A549 (cell line): ENCODE measurements at places on chromosomes 3 and 15.
A peak's percentile ranks its signal among the peaks of the same experiment; 100 is the strongest.

DNA sequence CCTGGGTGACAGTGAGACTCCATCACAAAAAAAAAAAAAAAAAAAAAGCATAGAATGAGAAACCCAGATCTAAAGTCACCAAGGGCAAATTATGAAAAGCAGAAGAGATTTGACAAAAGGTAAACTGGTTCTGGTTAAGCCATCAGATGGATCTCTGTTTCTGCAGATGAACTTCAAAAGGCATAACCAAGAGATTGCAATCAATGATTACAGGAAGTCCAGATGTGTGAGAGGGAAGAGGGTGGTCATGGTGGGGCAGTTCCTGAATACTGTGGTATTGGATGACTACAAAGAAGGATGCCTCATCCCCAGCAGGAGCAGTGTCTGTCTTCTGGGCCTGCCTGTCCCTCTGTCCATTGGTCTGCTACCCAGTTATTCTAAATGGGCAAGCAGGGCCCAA lies 3.8 kb downstream of the P4HTM start:
- DNase-seq, result no peak

DNA sequence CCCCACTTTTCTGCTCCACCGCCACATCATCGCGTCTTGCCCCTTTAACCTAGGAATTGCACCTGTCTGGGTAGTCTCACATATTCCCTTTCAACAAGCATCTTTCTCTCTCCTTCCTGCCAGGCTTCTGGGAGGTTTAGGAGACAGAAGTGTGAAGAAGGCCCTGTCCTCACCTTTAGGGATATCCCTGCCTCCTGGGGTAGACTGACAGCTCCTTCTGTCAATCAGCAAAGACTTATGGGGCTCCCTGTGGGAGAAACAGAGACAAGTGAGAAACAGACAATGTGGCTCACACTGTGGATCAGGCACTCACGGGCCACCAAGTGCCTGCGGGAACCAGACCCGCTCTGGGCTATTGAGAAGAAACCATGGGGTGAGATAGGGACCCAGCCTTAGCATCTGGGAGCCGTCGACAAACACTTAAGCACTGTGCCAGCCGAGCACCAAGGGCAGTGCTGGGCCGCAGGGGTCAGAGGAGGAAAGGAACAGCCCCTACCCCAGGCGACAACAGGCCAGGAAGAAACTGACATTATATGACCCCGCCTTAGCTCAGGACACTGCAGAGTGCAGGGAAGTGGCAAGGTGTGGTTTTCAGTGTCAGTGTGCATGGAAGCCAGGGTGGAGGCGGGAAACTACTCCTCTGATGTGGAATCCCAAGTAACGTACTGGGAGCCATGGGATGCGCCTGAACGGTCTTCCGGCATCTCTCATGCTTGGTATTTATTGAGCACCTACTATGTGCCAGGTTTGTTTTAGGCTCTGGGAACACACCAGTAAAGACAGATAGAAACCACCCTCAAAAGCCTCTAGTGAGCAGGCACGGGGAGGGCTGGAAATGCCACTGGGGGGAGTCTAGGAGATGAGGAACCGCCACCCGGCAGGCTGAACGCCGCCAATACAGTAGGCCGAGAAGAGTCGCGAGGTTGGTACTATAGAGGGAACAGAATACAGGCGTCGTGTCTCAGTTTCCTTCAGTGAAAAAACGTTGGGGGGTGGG lies 1.8 kb downstream of the EFCC1 start:
- DNase-seq, result no peak

GRCh38 chr3:83248454-83248853 lies 1487.0 kb upstream of the GBE1 start:
- DNase-seq, result no peak

GRCh38 chr3:6354653-6355052 lies 506.3 kb upstream of the GRM7 start:
- DNase-seq, result no peak

GRCh38 chr3:188279502-188280335 lies 125.8 kb downstream of the LPP start:
- DNase-seq, result no peak

DNA sequence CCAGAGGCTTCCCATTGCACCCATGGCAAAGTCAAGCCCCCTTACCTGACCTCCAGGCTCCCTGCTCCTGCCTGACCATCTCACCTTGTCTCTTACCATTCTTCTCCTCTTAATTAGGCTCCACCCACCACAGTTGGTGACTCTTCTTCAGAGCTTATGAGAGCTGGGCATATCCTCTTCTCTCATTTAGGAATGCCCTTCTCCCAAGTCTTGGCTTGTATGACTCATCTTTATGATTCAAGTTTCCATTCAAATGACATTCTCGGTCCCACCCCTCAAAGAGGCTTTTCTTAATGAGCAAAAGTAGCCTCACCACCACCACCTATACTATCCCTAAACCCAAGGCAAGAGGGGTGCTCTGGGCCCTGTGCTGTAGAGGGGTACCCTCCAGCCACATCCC lies 55.3 kb upstream of the NUDT16 start:
- no peak for DNase-seq

DNA sequence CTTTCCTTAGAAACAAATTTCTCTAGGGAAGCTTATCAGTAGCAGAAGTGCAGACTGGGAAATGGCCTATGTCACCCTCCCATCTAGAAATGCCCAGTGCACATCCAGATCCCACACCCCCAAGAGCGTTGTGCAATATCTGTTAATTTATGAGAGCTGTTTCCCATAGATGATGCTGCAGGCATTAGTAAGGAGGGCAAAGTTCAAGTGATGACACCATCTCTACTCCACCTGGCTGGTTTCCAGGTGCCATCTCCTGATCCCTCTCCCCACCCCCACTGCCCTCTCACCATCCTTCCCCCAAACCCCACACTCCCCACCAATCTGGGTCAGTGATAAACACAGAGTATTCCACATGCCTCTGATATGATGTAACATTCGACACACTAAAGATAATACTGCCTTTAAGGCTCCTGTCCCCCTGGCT lies 39.4 kb downstream of the AGTR1 start:
- DNase-seq, result no peak

DNA sequence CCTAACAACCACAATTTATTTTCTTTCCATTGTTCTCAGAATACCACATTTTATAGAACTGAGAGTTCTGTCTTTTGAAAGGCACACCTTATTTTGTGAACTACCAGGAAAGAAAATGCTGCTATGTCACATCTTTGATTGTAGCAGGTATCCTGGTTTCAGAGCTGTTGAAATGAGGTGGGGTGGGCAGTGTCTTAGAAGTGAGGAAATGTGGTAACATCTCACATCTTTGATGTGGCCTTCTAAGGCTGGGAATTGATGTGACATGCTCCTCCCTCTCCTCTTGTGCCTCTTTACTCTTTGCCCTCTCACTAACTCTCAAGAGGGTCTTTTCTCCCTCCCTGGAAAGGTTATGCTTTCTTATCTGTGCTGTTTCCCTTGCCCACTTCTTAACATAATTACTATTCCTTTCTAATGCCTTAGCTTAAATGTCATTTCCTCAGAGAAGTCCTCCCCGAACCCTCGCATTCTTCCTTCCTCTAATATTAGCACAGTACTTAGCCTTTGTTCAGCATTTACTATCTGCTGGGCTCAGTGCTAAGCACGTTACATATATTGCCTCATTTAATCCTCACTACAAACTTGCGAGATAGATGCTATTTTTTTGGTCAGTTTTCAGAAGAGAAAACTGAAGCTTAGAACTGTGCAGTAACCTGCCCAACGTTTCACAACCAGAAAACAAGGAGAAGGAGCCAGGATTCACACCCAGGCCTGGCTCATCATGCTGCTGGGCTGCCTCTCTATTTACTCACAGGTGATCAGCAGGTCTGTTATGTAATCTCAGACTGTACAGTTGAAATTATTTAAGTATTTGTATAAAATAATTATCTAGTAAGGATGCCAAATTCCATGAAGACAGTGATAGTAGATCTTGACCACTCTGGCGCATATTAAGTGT lies 24.0 kb upstream of the SPTSSB start:
- no peak for DNase-seq

DNA sequence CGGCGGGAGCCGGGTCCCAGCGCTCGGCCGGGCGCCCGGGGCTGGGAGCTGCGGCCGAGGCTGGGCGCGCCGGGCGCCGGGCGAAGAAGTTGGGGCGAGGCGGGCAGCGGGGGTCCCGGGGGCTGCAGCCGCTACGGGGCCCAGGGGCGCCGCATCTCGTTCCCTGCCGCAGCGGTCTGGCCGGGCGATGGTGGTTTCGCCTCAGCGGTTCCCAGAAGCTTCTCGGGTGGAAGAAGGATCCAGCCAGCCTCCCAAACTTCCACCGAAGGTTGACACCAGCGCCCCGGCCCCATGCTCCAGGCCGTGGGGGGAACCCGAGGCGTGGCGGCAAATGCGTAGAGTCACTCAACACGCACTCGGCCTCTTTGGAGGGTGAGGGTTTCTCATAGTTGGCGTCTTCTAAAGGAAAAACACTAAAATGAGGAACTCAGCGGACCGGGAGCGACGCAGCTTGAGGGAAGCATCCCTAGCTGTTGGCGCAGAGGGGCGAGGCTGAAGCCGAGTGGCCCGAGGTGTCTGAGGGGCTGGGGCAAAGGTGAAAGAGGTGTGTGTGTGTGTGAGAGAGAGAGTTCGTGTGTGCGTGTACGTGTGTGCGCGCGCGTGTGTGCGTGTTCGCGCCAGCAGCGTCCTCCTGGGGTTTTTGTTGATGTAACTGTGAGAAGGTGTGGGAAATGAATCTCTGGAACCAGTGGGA lies 940 bp downstream of the BOC start:
- DNase-seq, result peak; percentile 10

- no peak for DNase-seq
These were observed 62.7 kb downstream of the KLHL6 start for GRCh38 chr3:183492849-183493179.

- no peak for DNase-seq
These were observed 54.2 kb downstream of the MEIS2 start for GRCh38 chr15:37045859-37046740.

DNA sequence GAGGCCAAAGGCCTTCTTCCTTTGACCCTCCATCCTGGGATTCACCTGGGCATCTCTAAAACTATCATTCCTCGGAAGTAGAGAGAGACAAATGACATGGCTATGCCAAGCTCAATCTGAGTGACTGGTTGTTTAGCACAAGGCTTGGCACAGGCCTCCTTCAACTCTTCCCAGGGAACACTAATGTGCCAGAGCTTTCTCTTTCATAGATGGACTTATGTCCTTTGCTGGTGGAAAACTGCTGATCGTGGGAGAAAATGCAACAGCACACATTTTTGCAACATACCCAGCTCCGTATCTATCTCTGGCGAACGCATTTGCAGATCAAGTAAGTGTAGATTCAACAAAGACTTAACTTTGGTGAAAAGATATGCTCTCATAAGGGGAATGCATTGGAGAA lies 36.5 kb downstream of the AQP9 start:
- DNase-seq, result no peak

GRCh38 chr3:56753206-56753820 lies 48.4 kb downstream of the ARHGEF3 start:
- no peak for DNase-seq

- DNase-seq, result no peak
These were observed 155.4 kb downstream of the PDZRN3 start for GRCh38 chr3:73469331-73469730.

DNA sequence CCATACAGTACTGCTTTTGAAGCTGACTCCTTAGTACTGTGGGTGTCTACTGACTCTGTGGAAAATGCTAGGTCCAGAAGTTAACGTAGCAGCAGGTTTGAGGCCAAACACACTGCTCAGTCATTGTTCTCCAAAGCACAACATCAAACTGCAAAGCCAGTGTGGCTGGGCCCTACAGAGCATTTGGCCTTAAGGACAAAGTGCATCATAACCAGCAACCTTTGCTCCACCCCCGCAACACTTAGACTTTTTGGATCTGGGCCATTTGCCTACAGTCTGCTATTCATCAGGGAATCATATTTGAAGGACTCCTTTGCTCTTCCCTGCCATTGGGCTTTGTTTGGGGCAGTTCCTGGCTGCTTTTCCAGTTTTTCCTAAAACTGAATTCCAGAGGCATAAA lies 43.1 kb upstream of the ARL6 start:
- DNase-seq, result no peak

DNA sequence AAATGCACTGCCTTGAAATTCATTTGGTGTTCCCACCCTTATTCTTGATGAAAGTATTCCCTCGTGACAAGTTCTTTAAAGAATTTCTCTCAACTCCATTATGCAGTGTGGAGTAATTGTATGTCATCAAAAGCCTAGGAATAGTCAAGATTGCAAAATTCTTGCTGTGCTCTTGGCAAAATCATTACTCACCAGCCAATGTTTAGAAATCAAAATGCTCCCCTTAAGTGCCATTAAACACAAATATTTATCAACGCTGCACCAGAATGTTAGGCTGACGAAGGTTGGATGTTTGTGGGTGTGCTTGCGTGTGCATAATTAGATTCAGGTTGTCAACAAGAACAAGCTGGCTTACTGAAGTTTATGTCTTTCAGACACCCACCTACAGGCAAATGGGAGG lies 40.5 kb downstream of the SST start:
- no peak for DNase-seq
